H9 (cell line): ENCODE measurements at places on chromosomes 6 and 20. TPM values are rescaled to one million over a fixed set of nuclear protein-coding genes. Genes with fewer than 3 reads are reported as not detected.

The ARMH2 gene
- total RNA-seq = not detected in 2 replicates

The CCDC170 gene
- total RNA-seq = 0.07 and 0.26 TPM in 2 replicates

GRCh38 chr6:4413073-4413472 lies 277.7 kb upstream of the ECI2 start:
- no peaks in the 10 kb centered on the region for H3K4me1 ChIP-seq
- peaks cover 11% of the 10 kb centered on the region for H3K36me3 ChIP-seq
- H3K27ac ChIP-seq = no peak overlapping the region
- H3K27me3 ChIP-seq = no peaks in the 10 kb centered on the region

DNA sequence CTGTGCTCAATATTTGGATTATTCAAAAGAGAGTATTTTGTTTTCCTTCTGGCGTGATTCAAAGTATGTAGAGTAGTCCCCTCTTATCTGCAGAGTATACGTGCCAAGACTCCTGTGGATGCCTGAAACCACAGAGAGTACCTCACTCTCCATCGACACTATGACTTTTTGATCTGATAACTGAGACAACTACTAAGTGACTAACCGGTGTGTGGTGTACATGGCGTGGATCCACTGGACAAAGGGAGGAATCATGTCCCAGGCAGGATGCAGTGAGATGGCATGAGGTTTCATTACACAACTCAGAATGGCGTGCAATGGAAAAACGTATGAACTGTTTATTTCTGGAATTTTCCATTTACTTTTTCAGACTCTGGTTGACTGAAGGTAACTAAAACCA lies 112.2 kb upstream of the PDE7B start:
- no peak for DNase-seq
- no peaks in the 10 kb centered on the region for H3K36me3 ChIP-seq
- no peak overlapping the region for H3K27ac ChIP-seq
- no peak overlapping the region for H3K4me3 ChIP-seq
- H3K27me3 ChIP-seq = no peaks in the 10 kb centered on the region
- no peaks in the 10 kb centered on the region for H3K4me1 ChIP-seq

The ACSS1 gene
- total RNA-seq = 0.61 TPM in 2 replicates

The FAM209B gene
- total RNA-seq = 0.33 and 0.92 TPM in 2 replicates

The PAK5 gene
- 0.20 and 0.37 TPM in 2 replicates for total RNA-seq

DNA sequence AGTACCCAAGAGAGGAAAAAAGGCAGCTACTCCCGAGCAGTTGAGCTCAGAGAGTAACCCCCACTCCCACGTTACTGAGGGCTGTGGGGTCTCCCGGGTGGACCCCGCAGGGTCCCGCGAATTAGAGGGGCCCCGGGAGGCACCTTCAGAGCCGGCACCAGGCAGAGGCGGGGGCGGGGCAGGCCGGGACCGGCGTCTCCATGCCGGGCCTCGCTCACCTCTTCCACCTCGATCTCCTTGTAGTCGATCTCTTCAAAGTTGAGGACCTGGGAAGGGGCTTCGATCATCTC lies 381 bp downstream of the MAP3K7 start:
- no peaks in the 10 kb centered on the region for H3K36me3 ChIP-seq
- DNase-seq = no peak

- DNase-seq = no peak
- H3K36me3 ChIP-seq = no peaks in the 10 kb centered on the region
- H3K4me3 ChIP-seq = no peak overlapping the region
- H3K4me1 ChIP-seq = no peaks in the 10 kb centered on the region; the same call in 1 of the 2 replicates
- no peaks in the 10 kb centered on the region for H3K27me3 ChIP-seq
- no peak overlapping the region for H3K27ac ChIP-seq
Observed at GRCh38 chr20:15319439-15319838, 982.0 kb upstream of the FLRT3 start.
